Activated CD8-positive, alpha-beta T cell treated with anti-CD3 and anti-CD28 coated beads, Interleukin-2, amount 10 ng/mL, durations not matched to agents 7 days and 5 days (primary cell): ENCODE measurements at places on chromosomes 4 and X.

- DNase-seq: peak; percentile 66
Measured at GRCh38 chr4:83112678-83113428, 1.7 kb downstream of the PLAC8 start.

GRCh38 chr4:94375364-94375763, 32.7 kb upstream of the HPGDS start:
- DNase-seq: no peak

DNA sequence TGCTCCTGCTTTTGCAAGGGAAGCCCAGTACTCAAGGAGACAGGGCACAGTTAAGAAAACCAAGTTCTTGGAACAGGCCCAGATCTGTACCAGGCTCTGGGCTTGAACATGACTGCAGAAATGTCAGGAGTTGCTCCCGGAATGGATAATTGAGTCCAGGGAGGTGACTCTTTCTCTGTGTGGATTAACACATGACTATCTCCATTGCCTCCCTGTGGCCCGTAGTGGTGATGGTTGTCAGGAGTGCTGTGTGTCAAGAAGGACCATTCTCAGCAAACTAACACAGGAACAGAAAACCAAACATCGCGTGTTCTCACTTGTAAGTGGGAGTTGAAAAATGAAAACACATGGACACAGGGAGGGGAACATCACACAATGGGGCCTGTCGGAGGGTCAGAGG, 39.9 kb downstream of the CCKAR start:
- DNase-seq: no peak

GRCh38 chrX:45660477-45660876, 459.8 kb upstream of the DIPK2B start:
- DNase-seq: no peak

DNA sequence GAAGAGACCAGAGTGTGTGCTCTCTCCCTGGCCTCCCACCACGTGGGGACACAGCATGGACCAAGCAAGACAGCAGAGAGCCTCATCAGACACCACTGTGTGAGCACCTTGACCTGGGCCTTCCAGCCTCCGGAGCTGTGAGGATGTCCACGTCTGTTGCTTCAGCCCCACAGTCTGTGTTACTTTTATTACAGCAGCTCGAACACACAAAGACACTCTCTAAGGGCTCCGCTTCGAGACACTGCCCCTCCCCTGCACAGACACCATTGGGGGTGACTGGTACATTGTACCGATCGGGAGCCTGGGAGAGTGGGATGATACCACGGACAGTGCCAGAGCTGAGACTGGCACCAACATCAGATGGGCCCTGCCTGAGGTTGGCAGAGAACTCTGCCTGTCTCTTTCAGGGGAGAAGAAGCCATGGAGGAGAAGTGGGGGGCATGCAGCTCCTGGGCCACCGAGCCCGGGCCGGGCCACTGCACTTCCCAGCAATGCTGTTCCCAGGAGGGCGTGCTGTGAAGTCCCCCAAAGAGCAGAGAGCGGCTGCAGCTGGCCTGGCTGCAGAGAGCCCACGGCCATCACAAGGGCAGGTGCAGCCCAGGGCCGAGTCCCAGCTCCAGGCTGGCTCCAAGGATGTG, 48.1 kb upstream of the HMX1 start:
- no peak for DNase-seq

DNA sequence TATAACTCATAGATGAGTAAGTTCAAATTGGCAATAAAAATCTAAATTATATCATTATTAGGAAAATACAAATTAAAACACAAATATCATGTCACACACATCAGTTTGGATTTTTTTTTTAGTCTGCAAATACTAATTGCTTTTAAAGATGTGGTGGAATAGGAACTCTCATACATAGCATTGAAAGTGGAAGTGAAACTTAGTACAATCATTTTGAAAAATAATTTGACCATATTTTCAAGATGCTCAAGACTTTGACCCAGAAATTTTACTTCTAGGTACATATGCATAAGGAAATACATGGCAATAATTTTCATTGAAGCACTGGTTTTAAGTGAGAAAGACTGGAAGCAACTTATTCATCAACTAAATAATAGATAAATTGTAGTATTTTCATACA, 147.5 kb upstream of the SMIM31 start:
- DNase-seq: no peak

DNA sequence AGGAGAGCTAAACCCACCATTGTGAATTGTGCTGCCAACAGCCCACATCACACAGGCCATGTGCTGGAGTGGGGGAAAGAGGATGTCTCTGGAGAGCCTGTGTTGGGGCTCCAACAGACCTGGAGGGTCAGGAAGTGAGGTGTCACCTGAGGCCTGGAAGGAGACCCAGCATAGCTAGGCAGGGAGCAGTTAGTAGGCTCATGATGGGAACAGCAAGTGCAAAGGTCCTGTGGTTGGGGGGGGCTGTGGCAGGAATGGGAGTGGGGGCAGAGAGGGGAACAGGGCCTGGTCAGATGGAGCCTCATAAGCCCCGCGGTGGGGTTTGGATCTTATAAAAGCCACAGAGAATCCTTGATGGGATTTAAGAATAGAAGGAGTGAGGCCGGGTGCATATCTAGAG, 35.9 kb upstream of the GPR78 start:
- no peak for DNase-seq
